ENCODE measurements at places on chromosomes 7 and 10. TPM values are rescaled to one million over a fixed set of nuclear protein-coding genes. Genes with fewer than 3 reads are reported as not detected.

EPDR1 gene
- 1.3 TPM for total RNA-seq

PRPF18 gene
- 45.4 TPM for total RNA-seq

ABLIM1 gene
- total RNA-seq, result 28.6 TPM

GNG11 gene
- total RNA-seq, result 171 TPM

SLC26A5 gene
- not detected for total RNA-seq

Data from epithelial cell of umbilical artery (primary cell).